ENCODE measurements at places on chromosomes 6 and 20.

GRCh38 chr6:12635813-12636212 lies 80.8 kb upstream of the PHACTR1 start:
- no peak for DNase-seq

DNA sequence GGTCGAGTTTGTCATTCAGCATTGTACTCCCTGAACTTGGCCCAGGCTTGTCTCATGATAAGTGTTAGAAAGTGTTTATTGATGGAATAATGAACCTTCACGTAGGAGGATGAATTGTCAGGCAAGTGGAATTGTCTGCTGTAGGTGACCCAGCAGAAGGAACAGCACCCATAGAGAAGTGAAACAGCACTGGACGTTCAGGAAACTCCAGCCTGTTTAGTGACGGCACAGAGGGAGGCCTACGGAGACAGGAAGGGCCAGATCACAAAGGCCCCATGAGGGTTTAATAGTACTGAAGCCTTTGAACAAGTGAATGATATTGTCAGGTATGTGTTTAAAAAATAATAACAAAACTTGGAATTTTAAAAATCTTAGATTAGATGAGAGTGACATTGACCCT lies 2.9 kb downstream of the STX11 start:
- DNase-seq, result no peak

GRCh38 chr6:48626421-48626820 lies 515.4 kb upstream of the PTCHD4 start:
- DNase-seq, result no peak

- no peak for DNase-seq
Measured at GRCh38 chr20:24766826-24767622, 182.0 kb upstream of the CST7 start.

DNA sequence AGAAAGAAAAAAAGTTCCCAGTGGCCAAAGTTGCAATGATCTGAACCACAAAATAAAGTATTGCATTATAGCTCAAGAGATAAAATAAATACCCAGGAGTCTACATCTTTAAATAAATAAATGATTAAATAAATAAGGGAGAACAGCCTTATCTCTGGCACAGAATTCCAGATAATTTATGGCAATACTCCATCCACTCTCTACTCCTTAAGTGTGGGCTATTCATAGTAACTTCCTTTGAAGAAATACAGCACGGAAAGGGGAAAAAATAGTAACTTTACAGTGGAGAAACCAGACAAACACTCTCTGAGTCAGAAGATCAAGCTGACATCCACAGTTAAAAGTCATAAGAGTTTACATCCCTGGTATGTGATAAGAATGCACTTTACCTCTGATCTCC lies 11.6 kb downstream of the AURKA start:
- DNase-seq, result no peak

GRCh38 chr20:642398-643174 lies 10.4 kb downstream of the SRXN1 start:
- DNase-seq, result no peak

- DNase-seq, result no peak
Measured at GRCh38 chr20:45372646-45373352, 5.3 kb downstream of the TP53TG5 start.

- no peak for DNase-seq
Measured at GRCh38 chr20:26163890-26164289, 467.2 kb upstream of the ZNF337 start.

DNA sequence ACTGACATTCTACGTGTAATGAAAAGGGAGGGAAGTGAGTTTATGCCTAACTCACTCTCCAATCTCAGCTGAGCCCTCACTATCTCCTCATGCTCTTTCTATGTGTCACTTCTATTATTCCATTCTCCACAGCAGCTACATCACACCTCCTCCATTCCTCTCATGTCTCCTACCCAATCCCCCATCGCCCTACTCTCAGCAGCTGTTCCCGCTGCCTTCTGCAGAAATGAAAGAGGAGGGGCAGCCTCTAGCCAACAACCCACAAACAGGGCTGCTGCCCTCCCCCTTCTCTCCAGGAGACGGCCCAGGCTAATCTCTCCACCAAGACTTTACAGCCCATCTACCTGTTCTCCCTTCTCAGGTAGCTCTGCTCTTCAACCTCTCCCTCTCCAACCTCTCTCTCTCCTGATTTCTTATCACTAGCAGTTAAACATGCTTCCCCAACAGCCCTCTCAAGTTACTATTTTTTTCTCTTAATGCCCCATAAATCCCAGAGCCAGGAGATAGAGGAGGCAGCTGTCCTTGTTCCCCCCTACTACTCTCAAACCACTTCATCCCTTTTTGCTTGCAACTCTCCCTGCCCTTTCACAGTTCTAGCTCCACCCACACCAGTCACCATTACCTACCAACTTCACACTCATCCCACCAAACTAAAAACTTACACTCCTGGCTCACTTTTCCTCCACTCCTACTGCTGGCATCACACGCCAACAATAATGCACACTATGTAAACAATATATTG lies 136.5 kb downstream of the BTBD9 start:
- DNase-seq, result no peak

DNA sequence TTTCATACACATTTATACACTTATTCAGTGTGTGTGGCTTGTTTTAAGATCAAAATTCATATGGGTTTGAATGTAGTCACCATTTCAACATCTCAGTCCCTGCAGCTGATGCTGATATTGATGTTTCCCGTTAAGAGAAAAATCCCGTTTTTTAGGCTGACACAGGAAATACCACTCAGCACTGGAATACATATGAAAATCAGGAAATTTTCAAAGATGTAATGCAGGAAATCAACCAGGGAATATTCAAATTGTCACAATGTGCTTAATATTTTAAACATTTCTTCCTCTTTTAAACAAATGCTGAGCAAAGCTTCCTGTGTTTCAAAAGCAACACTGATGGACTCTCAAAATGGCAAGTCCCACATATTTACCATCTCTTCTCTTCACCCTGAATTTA lies 94.5 kb upstream of the MARCKS start:
- no peak for DNase-seq

- DNase-seq, result no peak
Measured at GRCh38 chr6:96086745-96087144, 71.0 kb downstream of the FUT9 start.

DNA sequence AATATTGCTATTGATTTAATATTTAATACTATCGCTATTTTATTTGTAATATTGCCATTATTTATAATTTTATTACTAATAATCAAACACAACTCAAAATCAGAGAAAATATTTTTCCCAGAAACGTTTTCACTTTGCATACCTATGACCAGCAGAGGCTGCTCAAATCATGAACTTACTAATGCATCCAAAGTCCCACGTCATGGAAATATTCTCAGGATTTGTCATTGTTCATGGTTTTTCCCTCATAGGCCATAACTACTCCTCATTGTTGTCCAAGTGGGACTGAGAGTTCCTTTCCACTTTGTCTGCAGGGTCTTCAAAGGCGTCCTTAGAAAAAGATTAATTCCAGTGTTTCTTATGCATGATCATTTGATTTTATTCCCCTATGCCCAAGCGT lies 344.8 kb downstream of the THBS2 start:
- no peak for DNase-seq

- no peak for DNase-seq
Measured at GRCh38 chr6:131779304-131779703, 28.5 kb upstream of the ENPP1 start.

DNA sequence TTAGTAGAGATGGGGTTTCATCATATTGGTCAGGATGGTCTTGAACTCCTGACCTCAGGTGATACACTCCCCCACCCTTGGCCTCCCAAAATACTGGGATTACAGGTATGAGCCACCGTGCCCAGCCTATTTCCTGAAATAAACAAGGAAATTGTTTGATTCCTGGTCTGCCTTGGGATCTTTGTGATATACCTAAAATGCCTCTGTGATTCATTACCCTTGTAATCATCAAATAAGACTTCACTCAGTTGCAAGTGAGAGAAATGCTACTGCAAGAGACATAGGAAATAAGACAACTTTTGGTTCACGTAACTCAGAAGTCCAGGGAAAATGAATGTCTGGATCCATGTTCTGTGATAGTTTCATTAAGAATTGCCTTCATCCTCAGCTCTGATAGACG lies 173.2 kb upstream of the MARCKS start:
- DNase-seq, result no peak

- DNase-seq, result no peak
Measured at GRCh38 chr6:21188505-21189223, 404.9 kb upstream of the SOX4 start.

GRCh38 chr6:8578006-8578405 lies 142.7 kb upstream of the SLC35B3 start:
- no peak for DNase-seq

DNA sequence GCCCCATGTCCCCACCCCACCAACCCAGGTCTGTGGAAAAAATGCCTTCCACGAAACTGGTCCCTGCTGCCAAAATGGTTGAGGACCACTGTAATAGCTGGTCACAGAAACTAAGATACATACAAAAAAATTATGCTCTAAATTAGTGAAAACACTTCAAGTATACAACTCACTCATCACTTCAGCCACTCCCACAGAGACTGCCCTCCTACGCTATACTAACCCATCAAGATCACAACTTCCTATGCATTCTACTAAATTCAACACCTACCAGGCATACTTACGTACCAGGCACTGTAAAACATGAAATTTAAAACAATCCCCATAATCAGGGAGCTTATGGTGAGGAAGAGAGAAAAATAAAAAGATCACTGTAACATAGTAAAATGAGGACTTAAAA lies 22.9 kb downstream of the RUNX2 start:
- no peak for DNase-seq

DNA sequence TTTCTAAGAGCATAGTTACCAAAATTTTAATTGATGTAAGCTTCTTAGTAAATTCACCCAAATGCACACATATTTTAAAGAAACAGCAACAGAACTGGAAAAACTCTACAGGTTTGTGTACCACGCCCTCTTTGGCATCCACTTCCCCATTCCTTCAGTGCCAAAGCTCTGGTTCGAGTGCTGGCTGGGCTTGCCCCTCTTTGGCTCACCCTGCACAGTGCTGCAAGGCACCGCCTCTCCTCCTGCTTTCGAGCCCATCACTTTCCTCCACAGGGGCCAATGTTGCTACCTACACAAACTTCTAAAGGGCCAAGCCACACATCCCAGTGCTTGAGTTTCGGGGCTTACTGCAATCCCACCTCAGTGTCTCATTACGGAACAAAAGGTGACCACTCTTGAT lies 9.6 kb downstream of the LRP11 start:
- DNase-seq, result no peak

GRCh38 chr6:134642279-134642678 lies 307.6 kb downstream of the ALDH8A1 start:
- DNase-seq, result no peak

GRCh38 chr20:49403911-49404310 lies 78.6 kb downstream of the KCNB1 start:
- DNase-seq, result no peak

- no peak for DNase-seq
Measured at GRCh38 chr20:10856237-10857015, 182.6 kb upstream of the JAG1 start.

GRCh38 chr6:93515736-93516135 lies 96.4 kb upstream of the EPHA7 start:
- no peak for DNase-seq

DNA sequence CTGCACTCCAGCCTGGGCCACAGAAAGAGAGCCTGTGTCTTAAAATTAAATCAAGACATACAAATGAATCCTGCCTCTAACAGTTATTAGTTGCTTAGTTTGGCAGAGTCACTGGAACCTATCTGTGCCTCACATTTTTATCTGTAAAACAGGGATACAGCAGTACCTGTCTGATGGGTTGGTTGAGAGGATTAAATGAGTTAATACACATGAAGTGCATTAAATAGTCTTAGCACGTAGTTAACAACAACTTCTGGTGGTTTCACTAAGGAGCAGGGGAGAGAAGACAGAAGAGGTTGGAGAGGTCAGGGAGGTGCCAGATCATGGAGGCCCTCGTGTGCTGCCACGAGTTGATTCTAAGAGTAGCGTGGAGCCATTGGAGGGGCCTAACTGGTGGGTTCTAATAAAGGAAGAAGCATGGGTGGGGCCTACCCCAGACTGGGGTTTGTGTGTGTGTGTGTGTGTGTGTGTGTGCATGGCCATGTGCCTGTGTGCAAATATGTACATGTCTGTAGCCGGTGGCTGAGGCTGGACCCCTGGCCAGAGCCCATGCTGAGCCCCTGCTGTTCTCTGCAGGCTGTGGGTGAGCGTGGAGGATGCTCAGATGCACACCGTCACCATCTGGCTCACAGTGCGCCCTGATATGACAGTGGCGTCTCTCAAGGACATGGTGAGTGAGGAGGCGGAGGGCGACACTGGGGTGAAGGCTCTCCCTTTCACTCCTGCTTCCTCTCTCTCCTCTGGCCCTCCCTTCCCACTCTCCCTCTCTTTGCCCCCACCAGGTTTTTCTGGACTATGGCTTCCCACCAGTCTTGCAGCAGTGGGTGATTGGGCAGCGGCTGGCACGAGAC lies 9.1 kb downstream of the RBCK1 start:
- DNase-seq, result no peak

- DNase-seq, result no peak
Measured at GRCh38 chr6:63997734-63998133, 362.1 kb downstream of the PHF3 start.

DNA sequence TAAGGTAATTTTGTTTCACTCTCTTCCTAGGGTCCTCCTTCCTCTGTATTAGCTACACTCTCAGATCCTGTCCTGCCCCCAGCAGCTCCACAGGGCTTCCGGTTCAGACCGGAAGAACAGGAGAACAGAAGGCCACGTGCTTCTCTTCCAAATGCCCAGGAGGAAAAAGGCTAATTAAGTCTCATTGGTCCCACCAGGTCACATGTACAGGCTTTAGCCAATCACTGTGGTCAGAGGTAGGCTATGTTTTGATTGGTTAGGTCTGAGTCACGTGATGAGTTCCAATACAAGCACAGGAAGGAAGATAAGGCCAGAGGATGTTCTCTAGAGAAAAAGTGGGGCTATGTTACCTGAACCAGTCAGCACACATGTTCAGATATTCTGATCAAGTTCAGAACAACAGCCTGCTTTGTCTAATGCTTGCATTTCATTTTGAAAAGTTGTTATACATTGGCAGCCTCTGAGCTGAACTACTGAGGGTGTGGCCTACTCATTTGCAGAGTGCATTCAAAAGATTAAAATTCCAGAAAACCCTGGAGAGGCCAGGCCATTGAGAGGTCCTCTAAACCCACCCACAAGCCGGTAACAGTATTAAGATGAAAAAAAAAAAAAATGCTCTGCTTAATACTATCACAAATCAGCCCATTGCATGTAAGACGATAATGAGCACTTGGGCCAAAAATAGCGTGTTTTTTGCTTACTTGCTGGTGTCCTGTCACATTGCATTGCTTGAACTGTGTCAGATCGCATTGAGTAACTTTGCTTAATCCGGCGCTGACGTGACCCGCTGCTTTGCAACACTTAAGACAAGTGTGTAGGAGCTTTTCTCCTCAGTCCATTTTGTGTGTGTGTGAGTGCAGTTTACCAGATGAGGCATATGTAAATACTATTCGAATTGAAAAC lies 170.3 kb downstream of the TSHZ2 start:
- no peak for DNase-seq

- no peak for DNase-seq
Measured at GRCh38 chr6:12024699-12025434, 12.8 kb downstream of the HIVEP1 start.

DNA sequence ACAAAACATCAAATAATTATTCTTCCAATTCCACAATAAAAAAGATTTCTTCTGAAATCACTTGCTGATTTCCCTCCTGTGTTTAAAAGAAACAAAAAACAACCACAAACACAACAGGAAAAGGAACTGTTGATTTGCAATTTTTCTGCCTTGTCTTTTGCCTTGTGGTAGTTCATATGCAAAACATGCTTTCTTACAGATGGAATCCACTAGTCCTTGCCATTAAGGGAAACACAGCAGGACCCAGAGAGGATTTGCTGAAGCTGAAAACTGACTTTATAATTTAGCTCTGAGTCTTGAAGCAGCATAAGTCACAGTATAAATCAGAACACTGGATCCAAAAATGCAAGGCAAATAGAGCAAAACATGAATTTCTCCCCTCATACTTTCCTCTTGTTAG lies 328.8 kb downstream of the PHF3 start:
- DNase-seq, result no peak
